ENCODE measurements at places on chromosomes 13 and 19. TPM values are rescaled to one million over a fixed set of nuclear protein-coding genes. Genes with fewer than 3 reads are reported as not detected.

ADAMTS10 gene
- total RNA-seq = 22.4 TPM

GRCh38 chr13:84739021-84739420 is 856.7 kb upstream of the SLITRK1 start:
- H3K4me1 ChIP-seq = no peaks in the 10 kb centered on the region
- no peak for DNase-seq
- H3K36me3 ChIP-seq = no peaks in the 10 kb centered on the region

DACH1 gene
- 0.91 TPM for total RNA-seq

GRCh38 chr13:95642028-95642621 is 2.4 kb downstream of the DZIP1 start:
- peaks cover 2% of the 10 kb centered on the region for H3K4me1 ChIP-seq
- peak overlapping the region; percentile 37 for H3K4me3 ChIP-seq
- H3K27me3 ChIP-seq = no peaks in the 10 kb centered on the region

DNA sequence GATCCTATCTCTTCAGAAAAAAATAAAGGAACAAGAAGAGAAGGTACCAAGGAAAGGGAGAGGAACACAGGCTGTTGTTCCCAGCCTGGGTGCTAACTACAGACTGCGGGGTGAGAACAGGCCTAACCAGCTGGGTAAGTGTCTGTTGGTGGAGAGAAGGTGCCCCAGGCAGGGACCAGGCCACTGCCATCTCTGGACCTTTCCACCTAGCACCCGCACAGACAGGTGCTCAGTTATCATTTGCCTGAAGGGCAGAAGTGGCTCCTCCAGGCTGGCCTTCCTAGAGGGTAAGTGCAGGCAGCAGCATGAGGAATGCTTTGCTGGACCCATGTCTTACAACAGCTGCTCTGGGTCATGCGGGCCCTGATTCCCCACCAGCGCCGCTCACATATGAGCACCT is 10.1 kb downstream of the DNMT1 start:
- no peak overlapping the region for H3K27ac ChIP-seq
- H3K36me3 ChIP-seq = no peaks in the 10 kb centered on the region
- DNase-seq = no peak
- H3K27me3 ChIP-seq = no peaks in the 10 kb centered on the region
- H3K4me3 ChIP-seq = no peak overlapping the region

SBK2 gene
- 0.20 TPM for total RNA-seq

GRCh38 chr13:96803456-96804100 is 190.7 kb downstream of the OXGR1 start:
- H3K36me3 ChIP-seq = no peaks in the 10 kb centered on the region
- H3K4me1 ChIP-seq = no peaks in the 10 kb centered on the region
- H3K27ac ChIP-seq = no peak overlapping the region
- no peak overlapping the region for H3K4me3 ChIP-seq
- no peak for DNase-seq

ARRDC2 gene
- 16.0 TPM for total RNA-seq

GNG7 gene
- 27.8 TPM for total RNA-seq

TYROBP gene
- total RNA-seq = 36.7 TPM

IFNL1 gene
- total RNA-seq = not detected

GRCh38 chr13:37416291-37417059 is 182.1 kb downstream of the POSTN start:
- H3K4me3 ChIP-seq = no peak overlapping the region
- H3K4me1 ChIP-seq = no peaks in the 10 kb centered on the region
- DNase-seq = no peak
- no peaks in the 10 kb centered on the region for H3K27me3 ChIP-seq

GRCh38 chr13:99206873-99207272 is 6.2 kb downstream of the UBAC2 start:
- H3K27ac ChIP-seq = no peak overlapping the region
- no peaks in the 10 kb centered on the region for H3K27me3 ChIP-seq
- H3K36me3 ChIP-seq = no peaks in the 10 kb centered on the region
- H3K4me1 ChIP-seq = peaks cover 1% of the 10 kb centered on the region

- H3K4me1 ChIP-seq = no peaks in the 10 kb centered on the region
- H3K36me3 ChIP-seq = no peaks in the 10 kb centered on the region
- H3K4me3 ChIP-seq = no peak overlapping the region
- H3K27ac ChIP-seq = no peak overlapping the region
Measured at GRCh38 chr13:83377491-83377890, 504.8 kb downstream of the SLITRK1 start.

DNA sequence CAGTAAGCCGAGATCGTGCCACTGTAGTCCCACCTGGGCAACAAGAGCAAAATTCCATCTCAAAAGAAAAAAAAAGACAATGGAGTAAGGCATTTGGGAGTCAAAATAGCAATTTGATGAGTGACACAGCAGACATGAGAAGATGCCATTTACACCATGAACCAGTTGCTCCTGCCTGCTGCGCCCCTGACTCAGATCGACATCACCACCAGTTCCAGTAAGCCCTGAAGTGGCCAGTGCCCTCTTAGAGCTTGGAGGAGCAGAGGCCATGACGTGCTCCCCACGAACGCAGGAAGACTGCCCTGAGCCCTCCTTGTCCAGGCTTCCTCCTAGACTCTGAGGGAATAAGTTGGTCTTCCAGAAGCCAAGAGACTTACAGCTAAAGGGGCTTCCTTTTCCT is 339.2 kb downstream of the MYO16 start:
- no peak overlapping the region for H3K27ac ChIP-seq
- H3K4me1 ChIP-seq = no peaks in the 10 kb centered on the region
- no peak overlapping the region for H3K4me3 ChIP-seq
- DNase-seq = no peak
- H3K27me3 ChIP-seq = no peaks in the 10 kb centered on the region

TMEM59L gene
- not detected for total RNA-seq

DNA sequence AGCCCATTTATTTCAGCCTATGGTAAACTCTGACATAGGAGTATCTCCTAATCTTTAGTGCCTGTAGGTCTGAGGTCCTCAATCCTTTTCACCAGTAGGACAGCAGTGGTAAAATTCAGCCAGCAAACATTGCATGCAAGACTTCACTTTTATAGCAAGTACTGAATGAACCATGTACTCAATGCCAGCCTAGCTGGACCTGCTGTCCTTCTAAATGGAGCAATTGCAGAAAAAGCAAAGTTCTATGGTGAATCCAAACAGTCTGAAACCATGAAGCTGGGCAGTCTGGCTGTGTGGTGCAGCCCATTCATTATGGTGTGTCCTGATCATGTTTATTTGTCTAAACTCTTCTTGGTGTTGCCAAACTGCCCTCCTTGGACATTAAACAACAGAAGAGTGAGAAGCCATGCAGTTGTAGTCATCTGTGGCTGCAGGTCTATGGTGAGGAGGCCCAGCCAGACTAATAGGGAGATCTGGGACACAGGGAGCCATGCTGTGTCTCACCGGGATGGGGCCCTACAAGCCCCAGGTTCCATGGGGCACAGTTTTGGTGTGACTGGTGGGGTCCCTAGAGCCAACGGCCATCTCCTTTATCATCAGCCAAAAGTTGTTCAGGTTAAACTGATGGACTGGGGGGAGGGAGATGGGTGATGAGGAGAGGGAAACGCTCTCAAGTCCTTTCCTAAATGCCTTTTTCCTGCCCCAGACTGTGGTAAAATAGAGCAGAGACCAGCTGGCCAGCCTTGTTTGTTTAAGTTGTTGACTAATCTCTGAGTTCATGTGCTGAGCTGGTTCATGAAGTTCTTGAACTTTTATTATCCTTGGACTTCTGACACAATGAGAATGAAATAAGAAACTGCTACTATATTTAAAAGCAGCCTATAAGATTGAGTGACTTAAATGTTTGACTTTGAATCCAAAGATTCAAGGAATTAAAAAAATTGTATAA is 20.6 kb upstream of the TNFSF11 start:
- H3K27ac ChIP-seq = no peak overlapping the region
- DNase-seq = no peak
- no peak overlapping the region for H3K4me3 ChIP-seq
- H3K4me1 ChIP-seq = no peaks in the 10 kb centered on the region

- H3K27ac ChIP-seq = no peak overlapping the region
- H3K27me3 ChIP-seq = no peaks in the 10 kb centered on the region
- H3K36me3 ChIP-seq = no peaks in the 10 kb centered on the region
- no peak for DNase-seq
- no peaks in the 10 kb centered on the region for H3K4me1 ChIP-seq
- H3K4me3 ChIP-seq = no peak overlapping the region
Measured at GRCh38 chr19:43747557-43748204, 7.1 kb downstream of the SMG9 start.

DNA sequence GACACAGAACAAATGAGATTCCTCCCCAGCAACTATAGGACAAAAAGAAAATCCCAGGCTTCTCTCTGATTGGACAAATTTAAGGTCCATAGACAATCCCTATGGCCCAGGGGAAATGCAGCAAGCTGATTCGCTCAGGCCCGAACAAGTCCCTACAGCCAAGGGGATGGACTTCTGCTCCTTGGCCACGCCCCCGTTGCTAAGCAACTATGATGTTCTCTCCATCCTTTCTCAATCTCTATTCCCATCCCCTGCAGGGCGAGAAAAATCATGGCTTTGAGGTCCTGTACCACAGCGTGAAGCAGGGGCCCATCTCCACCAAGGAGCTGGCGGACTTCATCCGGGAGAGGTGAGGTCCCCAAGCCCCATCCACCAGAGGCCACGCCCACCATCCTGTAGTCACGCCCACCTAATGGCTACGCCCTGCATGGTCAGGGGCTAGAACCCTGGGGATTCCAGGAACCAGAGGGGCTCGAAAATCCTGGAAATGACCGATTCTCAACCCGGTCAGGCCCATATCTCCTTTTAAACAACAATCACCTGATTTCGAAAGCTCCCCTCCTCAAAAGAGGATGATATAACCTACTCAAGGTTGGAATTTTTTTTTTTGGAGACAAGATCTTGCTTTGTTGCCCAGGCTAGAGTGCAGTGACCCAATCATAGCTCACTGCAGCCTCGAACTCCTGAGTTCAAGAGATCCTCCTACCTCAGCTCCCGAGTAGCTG is 11.4 kb downstream of the FCHO1 start:
- DNase-seq = no peak
- H3K27ac ChIP-seq = no peak overlapping the region
- H3K4me3 ChIP-seq = no peak overlapping the region
- peaks cover 3% of the 10 kb centered on the region for H3K4me1 ChIP-seq
- H3K27me3 ChIP-seq = no peaks in the 10 kb centered on the region

- H3K4me1 ChIP-seq = no peaks in the 10 kb centered on the region
- H3K27ac ChIP-seq = no peak overlapping the region
- no peaks in the 10 kb centered on the region for H3K27me3 ChIP-seq
- H3K4me3 ChIP-seq = no peak overlapping the region
Measured at GRCh38 chr13:62209529-62209928, 793.9 kb upstream of the PCDH20 start.

PRODH2 gene
- total RNA-seq = not detected

DNA sequence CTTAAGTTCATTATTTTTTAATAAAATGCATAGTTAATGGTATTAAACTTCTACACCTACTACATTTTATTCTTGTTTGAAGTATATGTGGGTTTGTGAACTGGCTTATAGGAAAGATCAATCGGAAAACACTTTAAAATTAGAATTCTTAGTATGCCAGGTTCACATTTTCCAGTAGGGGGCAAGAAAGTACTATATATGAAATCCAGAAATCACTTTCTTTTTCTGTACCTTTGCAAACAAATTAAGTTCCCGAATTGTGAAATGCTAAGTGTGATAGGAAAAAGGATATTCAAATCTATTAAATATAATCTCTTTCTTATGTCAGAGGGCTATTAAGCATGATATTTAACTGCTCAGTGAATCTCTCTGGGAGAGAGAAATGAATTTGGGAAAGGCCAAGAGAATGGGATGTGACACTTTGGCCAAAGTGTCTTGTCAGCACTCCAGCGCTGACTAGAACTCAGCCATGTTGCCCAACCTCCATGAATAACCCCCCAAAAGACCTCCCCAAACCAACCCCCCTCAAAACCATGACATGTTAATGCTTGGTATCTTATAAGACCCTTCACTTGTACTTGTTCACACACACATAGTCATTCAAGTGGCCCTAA is 122.6 kb upstream of the SLC10A2 start:
- H3K36me3 ChIP-seq = no peaks in the 10 kb centered on the region
- no peaks in the 10 kb centered on the region for H3K27me3 ChIP-seq
- H3K27ac ChIP-seq = no peak overlapping the region
- no peak overlapping the region for H3K4me3 ChIP-seq

- H3K4me1 ChIP-seq = peaks cover 2% of the 10 kb centered on the region
- no peaks in the 10 kb centered on the region for H3K27me3 ChIP-seq
- no peak for DNase-seq
- no peaks in the 10 kb centered on the region for H3K36me3 ChIP-seq
Measured at GRCh38 chr13:26473571-26474230, 83.8 kb upstream of the WASF3 start.

GRCh38 chr19:1497578-1498235 is 6.7 kb downstream of the REEP6 start:
- no peak for DNase-seq
- no peaks in the 10 kb centered on the region for H3K27me3 ChIP-seq
- peaks cover 8% of the 10 kb centered on the region for H3K4me1 ChIP-seq
- H3K36me3 ChIP-seq = no peaks in the 10 kb centered on the region

DNA sequence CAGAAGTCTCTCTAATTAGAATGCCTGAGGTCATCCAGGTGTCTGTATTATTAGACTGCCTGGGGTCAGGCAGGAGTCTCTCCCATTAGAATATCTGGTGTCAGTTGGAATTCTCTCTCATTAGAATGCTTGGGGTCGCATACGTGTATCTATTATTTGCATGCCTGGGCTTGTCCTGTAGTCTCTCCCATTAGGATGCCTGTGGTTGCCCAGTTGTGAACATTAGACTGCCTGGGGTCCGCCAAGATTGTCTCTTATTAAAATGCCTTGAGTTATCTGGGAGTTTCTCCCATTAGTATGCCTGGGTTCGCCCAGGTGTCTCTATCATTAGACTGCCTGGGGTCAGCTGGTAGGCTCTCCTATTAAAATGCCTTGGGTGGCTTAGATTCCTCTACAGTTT is 1494.7 kb downstream of the UQCRFS1 start:
- no peak for DNase-seq
- no peaks in the 10 kb centered on the region for H3K36me3 ChIP-seq
- no peak overlapping the region for H3K27ac ChIP-seq
- H3K4me3 ChIP-seq = no peak overlapping the region
- no peaks in the 10 kb centered on the region for H3K4me1 ChIP-seq

GRCh38 chr19:53606031-53606430 is 25.8 kb upstream of the DPRX start:
- no peak overlapping the region for H3K27ac ChIP-seq
- H3K27me3 ChIP-seq = no peaks in the 10 kb centered on the region
- H3K4me3 ChIP-seq = no peak overlapping the region
- DNase-seq = no peak
- no peaks in the 10 kb centered on the region for H3K36me3 ChIP-seq

ZNF254 gene
- total RNA-seq = 22.3 TPM

All from ovary (tissue), 10 donors.